ENCODE measurements at places on chromosomes 16 and 17.
A peak's percentile ranks its signal among the peaks of the same experiment; 100 is the strongest.

- DNase-seq = no peak
These were observed 11.3 kb upstream of the PITPNM3 start for GRCh38 chr17:6567528-6568183.

DNA sequence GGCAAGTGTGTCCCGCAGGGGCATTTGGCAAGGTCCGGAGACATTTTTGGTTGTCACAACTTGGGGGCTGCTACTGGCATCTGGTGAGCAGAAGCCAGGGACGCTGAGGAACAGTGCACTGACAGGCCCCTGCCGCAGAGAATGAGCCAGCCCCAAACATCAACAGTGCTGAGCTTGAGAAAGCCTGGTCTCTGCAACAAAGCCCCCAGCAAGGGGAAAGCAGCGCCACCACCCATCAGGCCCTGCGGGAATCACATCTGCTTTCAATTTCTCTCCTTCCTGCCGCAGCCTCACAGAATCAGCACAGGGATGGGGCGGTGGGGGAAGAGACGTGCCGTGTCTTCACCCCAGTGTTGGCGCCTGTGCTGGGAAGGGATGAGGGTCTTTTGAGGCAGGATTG lies 14.8 kb upstream of the PRPSAP1 start:
- DNase-seq = no peak

DNA sequence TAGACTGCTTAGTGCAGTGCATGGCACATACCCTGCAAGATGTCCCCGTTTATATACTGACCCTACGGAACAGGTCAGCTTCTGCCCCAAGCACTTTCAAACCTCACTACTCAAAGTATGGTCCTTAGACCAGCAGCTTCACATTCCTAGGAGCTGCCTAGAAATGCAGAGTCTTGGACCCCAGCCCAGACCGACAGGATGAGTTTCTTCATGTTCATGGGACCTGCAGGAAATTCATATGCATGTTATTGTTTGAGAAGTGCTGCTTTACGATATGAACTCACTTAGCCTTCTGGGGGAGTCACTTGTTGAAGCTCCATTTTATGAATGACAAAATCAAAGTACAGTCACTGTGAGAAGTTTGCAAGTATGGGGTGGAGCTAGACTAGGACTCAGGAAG lies 82.6 kb downstream of the DYNLRB2 start:
- no peak for DNase-seq

GRCh38 chr17:34816848-34817247 lies 144.4 kb downstream of the CCT6B start:
- no peak for DNase-seq

DNA sequence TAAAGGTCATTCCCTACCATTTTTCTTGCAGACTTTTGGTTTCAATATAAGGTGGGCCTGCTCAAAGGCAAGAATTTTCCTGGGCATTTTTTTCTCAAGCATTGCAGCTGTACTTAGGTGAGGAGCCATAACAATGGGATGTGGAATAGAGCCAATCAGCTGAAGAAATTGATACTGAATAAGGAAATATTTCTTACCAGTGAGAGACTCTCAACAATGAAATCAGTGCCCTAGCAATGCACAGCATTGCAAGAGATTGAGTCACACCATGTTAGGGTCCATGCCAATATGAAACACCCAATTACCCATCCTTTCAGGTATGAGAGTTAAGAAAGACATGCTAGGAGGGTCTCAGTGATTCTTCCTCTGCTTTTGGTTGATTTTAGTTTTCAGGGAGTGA lies 237.6 kb downstream of the SOX9 start:
- no peak for DNase-seq

- no peak for DNase-seq
These were observed 54.5 kb downstream of the MRC2 start for GRCh38 chr17:62681939-62682381.

- DNase-seq = peak; percentile 28
These were observed 163.5 kb downstream of the CCT6B start for GRCh38 chr17:34797720-34798119.

- no peak for DNase-seq
These were observed 91.6 kb upstream of the ZNF469 start for GRCh38 chr16:88290850-88291830.

DNA sequence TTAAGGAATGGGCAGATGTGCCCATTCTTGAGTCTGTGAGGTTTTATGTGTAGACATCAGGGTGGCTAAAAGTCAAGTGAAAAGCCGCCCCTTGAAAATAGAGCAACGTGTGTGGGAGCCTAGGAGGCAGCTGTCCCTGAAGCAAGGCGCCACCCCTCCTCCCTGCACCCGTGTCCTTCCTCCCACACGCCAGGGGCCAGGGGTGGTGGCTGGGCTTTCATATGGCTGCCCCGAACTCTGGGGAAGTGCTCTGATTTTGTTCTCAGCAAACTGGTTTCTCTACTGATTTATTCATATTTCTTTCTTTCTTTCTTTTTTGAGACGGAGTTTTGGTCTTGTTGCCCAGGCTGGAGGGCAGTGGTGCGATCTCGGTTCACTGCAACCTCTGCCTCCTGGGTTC lies 4.7 kb downstream of the ZNF750 start:
- no peak for DNase-seq

GRCh38 chr16:85369741-85370528 lies 243.2 kb upstream of the GSE1 start:
- DNase-seq = peak; percentile 73

DNA sequence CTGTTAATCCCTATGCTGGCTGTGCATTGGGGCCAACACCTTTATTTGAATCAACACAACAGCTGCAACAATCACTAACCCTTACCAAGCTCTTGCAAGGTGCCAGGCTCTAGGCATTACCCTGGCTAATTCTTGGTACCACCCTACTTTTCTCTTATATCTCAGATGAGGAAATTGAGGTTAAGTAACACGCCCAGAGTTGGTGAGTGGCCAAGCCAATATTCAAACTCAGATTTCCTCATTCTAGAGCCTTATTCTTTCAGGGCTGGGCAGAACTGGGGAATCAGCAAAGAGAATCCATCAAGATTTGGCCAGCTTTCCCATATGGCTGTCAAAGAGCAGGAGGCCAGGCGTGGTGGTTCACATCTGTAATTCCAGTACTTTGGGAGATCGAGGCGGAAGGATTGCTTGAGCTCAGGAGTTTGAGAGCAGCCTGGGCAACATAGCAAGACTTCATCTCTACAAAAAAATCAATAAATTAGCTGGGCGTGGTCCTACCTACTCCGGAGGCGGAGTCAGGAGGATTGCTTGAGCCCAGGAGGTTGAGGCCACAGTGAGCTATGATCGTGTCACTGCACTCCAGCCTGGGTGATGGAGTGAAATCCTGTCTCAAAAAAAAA lies 23.7 kb downstream of the ARSG start:
- no peak for DNase-seq

DNA sequence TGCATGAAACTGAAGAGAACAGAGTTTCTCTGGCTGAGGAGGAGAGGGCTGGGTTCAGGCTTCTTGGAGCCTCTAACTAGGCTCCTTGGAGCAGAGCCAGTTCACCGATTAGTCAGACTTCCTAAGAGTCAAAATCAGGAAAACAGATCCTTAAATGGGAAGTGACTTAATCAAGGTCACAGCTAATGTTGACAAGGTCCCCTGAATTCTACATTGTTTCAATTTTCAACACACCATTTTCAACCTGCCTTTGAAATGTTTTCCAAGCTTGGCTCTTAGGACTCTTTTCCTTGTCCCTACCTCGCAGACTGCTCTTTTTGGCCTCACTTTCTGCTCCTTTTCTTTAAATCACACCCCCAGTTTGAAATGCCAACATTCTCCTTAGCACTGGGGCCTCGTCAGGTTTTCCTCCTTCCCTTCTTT lies 16.3 kb downstream of the MYL4 start:
- no peak for DNase-seq

GRCh38 chr17:6092182-6092902 lies 22.2 kb downstream of the WSCD1 start:
- DNase-seq = no peak

- DNase-seq = no peak
These were observed 18.1 kb downstream of the SOST start for GRCh38 chr17:43740541-43740940.

GRCh38 chr17:18951941-18952842 lies at the start of gene SLC5A10:
SLC5A10 (plus strand) TSS chr17:18952165; CDS start chr17:18952206, 41 bp downstream.
- no peak for DNase-seq

DNA sequence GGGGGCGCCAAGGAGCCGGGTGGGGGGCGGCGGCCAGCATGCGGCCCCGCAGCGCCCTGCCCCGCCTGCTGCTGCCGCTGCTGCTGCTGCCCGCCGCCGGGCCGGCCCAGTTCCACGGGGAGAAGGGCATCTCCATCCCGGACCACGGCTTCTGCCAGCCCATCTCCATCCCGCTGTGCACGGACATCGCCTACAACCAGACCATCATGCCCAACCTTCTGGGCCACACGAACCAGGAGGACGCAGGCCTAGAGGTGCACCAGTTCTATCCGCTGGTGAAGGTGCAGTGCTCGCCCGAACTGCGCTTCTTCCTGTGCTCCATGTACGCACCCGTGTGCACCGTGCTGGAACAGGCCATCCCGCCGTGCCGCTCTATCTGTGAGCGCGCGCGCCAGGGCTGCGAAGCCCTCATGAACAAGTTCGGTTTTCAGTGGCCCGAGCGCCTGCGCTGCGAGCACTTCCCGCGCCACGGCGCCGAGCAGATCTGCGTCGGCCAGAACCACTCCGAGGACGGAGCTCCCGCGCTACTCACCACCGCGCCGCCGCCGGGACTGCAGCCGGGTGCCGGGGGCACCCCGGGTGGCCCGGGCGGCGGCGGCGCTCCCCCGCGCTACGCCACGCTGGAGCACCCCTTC lies 484 bp downstream of the FZD2 start:
- no peak for DNase-seq

DNA sequence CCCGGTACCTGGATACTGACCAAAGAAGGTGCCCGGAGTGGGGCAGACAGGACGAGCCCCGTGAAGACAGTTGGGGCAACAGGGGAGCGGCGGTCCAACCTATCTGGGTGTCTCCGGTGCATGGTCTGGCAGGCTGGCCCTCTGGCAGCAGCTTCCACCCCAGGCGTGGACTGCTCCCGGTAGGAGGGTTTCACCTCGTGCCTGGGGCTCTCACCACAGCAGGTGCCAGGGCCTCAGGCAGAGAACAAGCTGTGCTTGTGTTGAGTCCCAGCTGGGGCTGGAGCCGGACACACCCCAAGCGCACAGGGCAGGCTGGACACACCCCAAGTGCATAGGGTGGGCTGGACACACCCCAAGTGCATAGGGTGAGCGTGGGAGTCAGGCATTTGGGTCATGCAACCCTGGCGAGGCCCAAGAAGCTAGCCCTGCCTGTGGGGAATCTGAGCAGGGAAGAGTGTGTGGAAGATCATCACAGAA lies 1.5 kb upstream of the FBXL16 start:
- DNase-seq = no peak

DNA sequence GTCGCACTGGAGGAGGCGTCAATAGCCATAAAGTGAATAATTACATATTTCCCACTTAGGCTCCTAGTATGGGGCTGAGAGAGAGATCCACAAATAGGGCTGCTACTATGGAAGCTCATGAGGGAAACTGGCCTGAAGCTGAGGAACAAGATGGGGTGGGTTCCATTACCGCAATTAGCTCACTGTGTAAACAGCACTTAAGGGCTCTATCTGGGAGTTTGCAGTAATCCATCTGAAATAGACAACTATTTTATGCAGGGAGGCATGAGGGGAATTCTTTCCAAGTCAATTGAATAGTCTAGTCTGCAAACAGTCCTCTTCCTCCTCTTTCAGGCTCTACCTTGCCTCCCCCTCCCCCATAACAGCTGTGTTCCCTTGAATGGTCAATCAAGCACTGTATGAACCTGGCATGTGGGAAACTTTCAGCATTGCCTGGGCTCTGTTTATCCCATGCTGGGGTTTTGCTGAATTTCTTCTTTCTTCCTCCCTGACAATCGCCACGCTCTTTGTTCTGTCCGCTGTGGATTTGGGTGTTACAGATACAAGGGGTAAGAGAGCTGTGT lies 56.1 kb upstream of the MAF start:
- no peak for DNase-seq

- no peak for DNase-seq
These were observed 5.1 kb downstream of the TTYH2 start for GRCh38 chr17:74218436-74218835.

DNA sequence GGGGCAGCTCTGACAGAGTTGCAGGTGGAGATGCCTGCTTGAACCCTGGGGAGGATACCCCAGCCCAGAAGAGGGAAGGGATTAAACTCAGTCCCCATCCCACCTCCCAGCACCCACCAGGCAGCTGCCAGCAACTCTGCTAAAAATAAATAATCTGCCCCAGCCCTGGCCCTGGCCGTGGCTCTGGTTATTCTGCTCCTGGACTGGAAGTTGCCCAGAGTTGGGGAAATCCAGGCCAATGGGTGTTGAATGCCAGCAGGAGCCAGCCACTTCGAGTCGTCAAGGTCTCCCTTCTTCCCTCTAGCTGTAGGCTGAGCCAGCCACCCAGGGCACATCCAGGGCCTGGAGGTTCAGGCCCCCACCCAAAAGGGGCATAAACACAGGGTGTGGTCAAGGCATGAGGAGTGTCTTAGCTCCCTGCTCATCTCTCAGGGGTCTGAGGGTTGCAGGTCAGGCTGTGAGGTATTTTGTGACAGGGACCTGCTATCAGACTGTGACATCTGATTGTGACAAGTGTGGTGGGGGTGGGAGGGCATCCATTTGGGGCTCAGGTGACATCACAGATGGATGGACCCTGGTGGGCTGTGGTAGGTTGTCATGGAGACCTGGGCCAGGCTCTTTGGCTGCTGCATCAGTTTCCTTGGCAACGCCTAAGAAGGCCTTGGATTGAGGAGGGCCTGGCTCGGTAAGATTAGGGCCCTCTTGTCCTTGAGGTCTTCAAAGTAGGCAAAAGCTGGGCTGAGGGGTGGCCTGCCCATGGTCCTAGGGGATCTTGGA lies 1.0 kb upstream of the RRAD start:
- DNase-seq = no peak

GRCh38 chr17:55418369-55419268 lies 3.0 kb downstream of the MMD start:
- DNase-seq = no peak

GRCh38 chr17:37756051-37756450 lies 11.2 kb upstream of the HNF1B start:
- DNase-seq = no peak

DNA sequence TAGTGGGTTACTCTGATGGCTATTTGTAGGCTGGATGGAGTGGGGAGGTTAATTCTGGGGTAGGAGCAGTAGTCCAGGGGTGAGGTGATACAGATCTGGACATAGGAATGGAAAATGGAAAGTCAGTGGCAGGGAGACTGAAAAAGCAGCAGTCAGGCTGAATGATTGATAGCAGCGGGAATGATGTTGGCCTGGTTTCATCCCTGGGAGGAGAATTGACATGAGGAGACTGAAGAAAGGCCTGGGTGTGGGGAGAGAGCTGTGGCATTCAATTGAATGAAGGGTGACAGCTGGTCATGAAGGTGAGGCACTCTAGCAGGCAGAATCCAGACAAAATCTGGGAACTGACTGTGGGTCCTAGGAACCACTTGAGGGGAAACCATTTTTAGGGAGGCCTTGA lies 34.7 kb upstream of the CLEC18A start:
- DNase-seq = no peak

- no peak for DNase-seq
These were observed 384 bp downstream of the TMEM107 start for GRCh38 chr17:8175795-8176196.

DNA sequence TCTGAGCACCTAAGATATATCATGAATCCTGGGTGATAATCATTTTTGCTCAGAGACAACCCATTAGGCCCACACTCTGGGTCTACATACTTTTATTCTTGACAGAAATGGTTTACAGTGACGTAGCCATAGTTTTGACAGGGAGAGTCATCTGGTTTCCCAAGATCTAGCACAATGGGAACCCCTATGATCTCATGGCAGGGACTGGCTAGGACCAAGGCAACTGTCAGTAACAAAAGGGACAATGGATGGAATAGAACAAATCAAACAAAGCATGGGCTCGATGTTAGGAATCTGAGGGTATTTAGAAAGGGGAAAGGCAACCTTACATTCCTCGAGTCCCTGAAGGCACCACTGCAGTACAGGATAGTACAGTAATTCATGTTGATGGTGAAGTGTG lies 20.5 kb downstream of the CFAP97D1 start:
- no peak for DNase-seq

All from activated naive CD4-positive, alpha-beta T cell treated with anti-CD3 and anti-CD28 coated beads, Interleukin-2, amount 50 U/mL, for 72 hours (primary cell).